ENCODE measurements at places on chromosomes 6 and 20.

DNA sequence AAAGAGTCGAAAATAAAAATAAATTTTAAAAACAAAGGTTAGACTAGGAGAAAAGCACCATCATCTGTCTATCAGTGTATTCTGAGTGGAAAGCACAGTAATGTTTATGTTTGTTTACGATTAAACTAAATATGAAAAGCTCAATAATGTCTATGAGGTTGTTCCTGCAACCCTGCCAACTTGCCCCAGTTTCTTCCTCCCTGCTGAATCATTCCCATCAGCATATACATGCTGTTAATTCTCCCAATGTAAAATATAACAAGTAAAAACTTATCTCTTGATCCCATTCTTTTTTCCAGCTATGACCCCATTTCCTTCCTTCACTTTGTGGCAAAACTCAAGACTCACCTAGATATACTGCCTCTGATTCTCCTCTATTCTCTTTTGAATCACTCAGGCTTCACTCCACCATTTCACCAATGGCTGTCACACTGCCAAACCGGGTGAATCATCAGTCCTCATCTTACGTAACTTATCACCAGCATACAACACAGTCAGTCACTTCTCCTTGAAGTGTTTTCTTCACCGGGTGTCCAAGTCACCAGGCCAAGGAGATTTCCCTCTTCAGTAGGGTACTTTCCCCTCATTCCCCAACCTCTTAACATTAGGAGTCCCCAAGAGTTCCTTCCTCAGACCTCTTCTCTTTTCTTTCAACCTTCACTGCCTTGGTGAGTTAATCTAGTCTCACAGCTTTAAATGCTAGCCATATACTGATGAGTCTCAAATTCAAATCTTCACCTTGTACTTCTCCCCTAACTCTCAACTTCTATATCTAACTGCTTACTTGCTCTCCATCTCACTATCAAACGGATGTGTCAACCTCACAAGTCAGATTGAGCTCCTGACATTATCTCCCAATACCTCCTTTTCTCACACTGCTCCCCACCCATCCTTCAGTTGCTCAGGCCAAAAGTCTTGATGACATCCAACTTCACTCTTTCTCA, 6.2 kb downstream of the TMEM242 start:
- no peak for DNase-seq

- no peak for DNase-seq
Measured at GRCh38 chr20:12199703-12200102, 282.0 kb downstream of the BTBD3 start.

DNA sequence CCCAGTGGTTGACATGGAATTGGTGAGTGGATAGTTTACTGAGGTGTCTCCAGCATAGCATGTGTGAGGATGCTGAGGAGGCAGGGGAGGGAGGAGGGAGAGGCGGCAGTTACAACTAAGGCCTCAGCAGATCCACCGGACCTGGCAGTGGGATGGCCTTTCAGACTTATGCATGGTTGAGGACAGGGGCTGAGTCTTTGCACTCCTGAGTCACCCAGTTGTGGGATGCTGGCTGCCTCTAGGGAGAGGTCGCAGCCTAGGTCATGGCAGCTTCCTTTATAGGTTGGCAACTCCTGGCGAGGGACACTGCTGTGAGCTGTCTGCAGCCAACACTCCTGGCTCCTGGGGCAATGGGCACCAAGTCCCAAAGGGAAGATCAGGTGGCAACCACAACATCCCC, 380.3 kb downstream of the PREX1 start:
- DNase-seq: no peak

DNA sequence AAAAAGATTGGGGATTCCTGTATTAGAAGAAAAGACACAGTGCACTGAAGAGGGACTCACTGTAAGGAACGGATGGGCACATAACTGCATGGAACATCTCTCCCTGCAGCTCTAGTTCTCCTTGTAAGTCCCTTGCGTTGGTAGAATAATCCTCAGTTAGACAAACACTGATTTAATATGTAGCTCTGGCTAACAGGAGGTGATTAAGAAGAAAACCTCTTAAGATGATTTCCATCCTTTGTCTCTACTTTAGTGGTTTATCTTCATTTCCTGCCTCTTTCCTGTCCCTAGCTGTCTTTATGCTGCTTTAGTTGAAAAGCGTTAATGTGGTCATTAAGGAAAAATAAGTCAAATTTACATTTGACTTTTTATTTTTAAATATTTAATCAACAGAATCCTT, 86.6 kb downstream of the SLC16A10 start:
- DNase-seq: no peak

DNA sequence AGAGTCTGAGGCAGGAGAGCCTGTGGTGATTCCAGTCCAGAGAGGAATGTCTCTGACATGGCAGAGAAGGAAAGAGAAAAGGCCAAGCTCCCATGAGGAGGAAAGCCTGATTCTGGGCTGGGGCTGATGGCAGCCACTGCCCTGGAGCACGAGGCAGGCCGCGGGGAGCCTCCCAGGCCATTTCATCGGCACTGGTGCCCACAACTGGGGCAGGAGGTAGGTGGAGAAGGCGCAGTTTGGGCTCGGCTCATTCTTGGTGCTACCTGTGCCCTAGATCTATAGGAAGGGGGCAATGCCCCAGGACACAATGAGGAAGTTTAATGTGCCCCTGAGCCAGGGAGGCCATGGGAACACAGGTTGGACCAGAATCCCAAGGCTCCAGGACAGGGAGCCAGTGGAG, 2.6 kb upstream of the TREML1 start:
- DNase-seq: no peak

- no peak for DNase-seq
Measured at GRCh38 chr6:71446470-71446869, 157.9 kb downstream of the OGFRL1 start.

DNA sequence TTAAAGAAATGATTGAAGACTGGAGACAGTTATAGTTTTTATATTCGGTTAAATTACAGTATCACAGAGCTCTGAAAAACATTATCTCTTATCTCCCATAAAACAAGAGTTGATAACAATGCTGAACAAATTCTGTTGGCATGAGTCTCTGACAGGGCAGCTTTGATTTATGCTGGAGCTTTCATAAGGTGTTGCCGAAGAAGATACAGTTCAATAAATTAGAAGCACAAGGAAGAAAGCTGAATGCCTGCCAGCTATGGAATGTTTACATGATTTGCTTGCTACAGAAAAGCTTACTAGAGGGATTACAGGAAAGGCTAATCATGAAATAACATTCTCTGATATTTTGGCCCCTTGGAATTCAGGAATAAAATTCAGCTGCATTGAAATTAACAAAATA, 431.9 kb upstream of the GJE1 start:
- DNase-seq: no peak

DNA sequence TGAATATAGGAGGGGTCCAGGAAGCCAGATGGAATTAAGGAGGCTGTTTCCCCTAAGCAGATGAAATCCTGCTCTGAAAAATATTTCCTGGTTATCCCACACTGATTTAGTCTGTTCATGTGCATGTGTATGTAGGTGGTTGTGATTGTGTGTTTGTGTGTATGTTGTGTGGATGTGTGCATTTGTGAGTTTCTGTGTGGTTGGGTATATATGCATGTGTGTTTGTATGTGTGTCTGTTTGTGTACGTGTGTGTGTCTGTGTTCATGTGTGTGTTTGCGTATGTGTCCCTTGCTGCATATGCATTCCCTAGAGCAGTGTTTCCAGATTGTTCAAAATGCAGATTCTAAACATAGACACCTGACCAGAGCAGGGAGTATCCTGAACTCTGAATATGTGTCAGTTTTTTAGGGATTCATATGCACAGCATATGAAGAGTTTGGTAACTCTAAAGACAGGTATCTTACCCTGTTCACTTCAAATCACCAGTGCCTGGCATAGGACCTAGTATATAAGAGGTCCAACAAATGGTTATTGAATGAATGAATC, 239.8 kb downstream of the MAFB start:
- no peak for DNase-seq

DNA sequence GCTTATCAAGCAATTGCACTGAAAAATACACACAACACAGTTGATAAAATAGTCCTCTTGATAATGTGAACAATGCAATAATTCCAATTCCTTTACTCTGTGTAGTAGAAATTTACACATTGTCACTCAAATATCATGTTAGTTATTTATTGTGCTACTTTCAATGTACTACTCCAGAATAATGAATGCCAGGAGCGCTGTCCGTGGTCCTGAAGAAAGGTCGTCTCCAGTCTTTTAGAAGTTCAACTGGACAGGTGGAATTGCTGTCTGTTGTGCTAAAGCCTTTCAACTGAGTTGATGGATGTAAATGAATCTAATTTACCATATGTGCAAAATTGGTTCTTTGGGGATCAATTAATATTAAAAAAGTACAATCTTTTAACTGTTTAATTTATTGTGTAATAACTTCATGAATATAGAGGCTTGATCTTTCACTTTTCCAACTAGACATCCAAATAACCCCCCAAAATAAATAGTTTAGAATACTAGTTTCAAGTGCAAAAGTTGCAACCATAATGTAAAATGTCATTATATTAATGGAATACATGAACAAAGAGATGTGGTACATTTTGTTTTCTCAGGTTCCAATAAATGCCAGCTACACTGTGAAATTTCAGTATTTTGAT, 3.2 kb downstream of the GRIK2 start:
- DNase-seq: no peak

DNA sequence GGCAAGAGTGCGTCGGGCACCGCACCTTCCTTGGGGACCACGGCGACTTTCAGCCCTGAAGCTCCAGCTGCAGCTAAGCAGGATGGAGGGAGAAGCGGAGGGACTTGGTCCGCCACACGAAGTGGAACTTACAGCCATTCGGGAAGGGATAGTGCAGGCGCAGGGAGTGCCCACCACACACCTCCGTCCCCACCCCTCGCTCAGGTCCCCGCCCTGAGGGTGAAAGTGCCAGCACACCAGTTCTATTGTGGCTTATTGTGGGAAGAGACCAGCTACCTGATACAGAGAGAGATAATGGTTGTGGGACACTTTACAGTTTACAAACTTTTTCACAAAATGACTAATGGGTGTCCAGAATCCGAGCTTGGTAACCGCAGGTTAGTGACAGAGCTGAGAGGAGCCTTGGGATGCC, 76.1 kb downstream of the IRF4 start:
- no peak for DNase-seq

GRCh38 chr6:97422171-97422570, 139.2 kb upstream of the MMS22L start:
- DNase-seq: no peak

- DNase-seq: no peak
Measured at GRCh38 chr20:25243416-25243979, 4.4 kb upstream of the PYGB start.

DNA sequence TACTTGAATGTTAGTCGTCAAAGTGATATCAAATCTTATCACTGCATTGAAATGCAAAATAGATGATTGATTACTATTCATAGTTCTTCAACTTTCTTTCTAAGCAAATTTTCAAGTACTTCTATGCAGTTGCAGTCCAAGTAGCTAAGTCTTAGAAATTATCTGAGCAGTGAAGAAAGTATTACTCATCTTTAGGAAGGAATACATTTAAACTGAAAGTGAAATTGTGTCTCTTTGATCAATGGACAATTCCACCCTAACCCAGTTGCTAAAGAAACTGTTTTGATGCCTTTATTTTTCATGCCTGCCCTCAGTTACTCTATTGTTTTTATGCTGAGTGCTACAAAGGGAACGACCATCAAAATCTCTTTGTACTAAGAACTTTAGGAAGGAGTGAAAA, 337.4 kb downstream of the GRIK2 start:
- DNase-seq: no peak

DNA sequence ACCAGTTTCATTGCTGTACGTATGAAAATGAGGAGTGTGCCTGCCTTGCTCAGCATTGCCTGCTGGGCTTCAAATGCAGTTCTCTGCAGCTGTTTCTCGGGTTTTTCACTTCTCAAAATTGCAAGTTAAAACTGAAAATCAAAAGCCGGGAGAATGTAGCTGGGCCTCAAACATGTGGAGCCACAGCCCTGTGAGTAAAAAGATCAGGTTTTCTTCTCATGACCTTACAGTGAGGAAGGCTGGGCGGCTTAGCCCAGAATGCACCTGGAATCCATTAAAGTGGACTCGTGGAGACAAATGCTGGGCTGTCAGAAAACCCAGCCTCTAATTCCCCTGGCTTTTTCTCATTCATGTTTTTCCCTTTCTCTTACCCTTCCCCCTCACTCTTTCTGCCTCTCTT, 34.4 kb downstream of the DSE start:
- DNase-seq: no peak

DNA sequence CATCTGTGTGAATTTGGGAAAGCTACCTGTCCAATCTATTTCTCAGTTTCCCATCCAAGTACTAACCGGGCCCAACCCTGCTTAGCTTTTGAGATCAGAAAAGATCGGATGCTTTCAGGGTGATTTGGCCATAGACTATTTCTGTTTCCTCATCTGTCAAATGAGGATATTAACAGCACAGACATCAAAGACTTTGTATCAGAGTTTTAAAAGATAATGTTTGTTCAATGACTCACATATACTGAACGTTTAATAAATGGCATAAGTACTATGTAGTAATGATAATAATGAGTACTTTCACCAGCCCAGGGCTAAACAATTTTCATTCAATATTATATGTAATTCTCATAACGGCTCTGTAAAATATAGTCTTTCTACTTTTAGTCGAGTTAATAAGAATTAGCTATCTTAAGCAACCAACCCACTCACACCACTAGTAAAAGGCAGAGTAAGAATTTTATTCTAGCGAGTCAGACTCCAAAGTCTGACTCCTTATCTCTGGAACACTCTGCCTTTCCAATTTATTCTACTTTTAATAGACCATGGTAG, 216.5 kb downstream of the ARHGAP18 start:
- no peak for DNase-seq

DNA sequence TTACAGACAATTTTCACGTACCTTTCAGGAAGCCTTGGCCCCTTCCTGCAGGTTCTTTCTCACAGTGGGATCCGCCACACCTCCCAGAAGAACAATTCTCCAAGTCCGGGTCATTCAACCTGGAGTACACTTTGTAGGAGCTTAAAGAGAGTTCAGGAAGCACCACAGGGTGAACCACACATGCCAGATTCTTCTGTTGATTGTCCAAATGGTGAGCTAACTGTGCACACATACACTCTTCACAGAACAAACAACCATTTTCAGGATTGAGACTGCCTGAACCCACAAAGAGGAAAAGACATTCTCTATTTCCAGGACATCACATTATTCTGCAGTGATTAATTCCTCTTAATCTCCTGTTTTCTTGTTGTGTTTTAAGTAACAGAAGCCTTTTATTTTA, 51.0 kb downstream of the SCGN start:
- DNase-seq: no peak

DNA sequence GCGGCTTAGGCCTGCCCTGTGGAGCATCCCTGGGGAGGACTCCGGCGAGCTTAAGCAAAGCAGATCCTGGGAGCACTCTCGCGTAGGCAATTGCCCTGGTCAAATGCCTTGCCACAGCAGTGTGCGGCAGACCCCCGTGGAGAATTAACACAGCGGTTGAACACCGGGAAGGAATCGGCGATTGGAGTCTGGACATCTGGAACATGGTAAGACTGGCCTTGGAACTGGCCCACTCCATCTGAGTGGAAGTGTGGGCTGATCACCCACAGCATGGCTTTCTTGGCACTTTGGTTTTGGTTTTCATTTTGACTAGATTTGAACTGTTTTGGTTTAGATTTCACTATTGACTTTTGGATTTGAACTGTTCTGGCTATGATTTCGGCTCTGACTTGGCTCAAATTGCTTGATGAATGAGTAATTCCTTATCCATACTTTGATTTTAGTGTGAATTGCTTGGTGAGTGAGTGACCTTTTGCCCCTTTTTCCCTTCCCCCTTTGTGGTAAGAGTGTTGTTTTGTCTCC, 300.7 kb downstream of the RNGTT start:
- DNase-seq: no peak

GRCh38 chr6:139337001-139337400, 37.4 kb downstream of the CITED2 start:
- no peak for DNase-seq

GRCh38 chr6:21398741-21399325, 194.7 kb upstream of the SOX4 start:
- DNase-seq: no peak

GRCh38 chr6:85346196-85346595, 103.7 kb upstream of the NT5E start:
- DNase-seq: no peak

Measured in stimulated activated CD8-positive, alpha-beta memory T cell treated with anti-CD3 and anti-CD28 coated beads, Interleukin-4, amount 100 ng/mL, for 1 hour (primary cell).